ENCODE measurements at places on chromosomes 3 and 15.

- DNase-seq, result no peak
Observed at GRCh38 chr15:58475573-58476524, 44.1 kb downstream of the LIPC start.

GRCh38 chr3:142844339-142844977, 44.4 kb downstream of the PCOLCE2 start:
- no peak for DNase-seq

- no peak for DNase-seq
Observed at GRCh38 chr15:98413933-98414546, 234.3 kb upstream of the IGF1R start.

- DNase-seq, result no peak
Observed at GRCh38 chr3:63192248-63192647, 85.9 kb upstream of the SYNPR start.

GRCh38 chr3:120440001-120440703, 10.6 kb downstream of the FSTL1 start:
- no peak for DNase-seq

DNA sequence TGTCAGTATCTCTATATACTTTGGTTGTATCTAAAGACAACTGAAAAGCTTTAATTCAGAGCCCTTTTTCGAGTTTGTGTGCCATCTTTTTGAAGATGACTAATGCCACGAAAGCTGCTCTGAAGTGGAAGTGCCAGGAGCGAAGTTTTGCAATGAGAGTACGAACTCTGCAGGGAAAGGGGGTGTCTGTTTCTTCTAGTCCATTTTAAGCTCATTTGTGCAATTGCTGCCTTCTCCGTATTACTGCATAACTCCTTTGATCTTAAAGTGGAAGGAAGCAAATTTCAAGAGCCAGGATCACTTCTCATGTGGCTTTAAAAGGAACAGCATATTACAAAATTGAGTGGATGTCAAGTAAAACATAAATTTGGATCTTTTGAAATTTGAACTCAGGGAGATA, 245.3 kb downstream of the FEZF2 start:
- no peak for DNase-seq

- DNase-seq, result no peak
Observed at GRCh38 chr15:63826528-63826927, 7.2 kb downstream of the HERC1 start.

DNA sequence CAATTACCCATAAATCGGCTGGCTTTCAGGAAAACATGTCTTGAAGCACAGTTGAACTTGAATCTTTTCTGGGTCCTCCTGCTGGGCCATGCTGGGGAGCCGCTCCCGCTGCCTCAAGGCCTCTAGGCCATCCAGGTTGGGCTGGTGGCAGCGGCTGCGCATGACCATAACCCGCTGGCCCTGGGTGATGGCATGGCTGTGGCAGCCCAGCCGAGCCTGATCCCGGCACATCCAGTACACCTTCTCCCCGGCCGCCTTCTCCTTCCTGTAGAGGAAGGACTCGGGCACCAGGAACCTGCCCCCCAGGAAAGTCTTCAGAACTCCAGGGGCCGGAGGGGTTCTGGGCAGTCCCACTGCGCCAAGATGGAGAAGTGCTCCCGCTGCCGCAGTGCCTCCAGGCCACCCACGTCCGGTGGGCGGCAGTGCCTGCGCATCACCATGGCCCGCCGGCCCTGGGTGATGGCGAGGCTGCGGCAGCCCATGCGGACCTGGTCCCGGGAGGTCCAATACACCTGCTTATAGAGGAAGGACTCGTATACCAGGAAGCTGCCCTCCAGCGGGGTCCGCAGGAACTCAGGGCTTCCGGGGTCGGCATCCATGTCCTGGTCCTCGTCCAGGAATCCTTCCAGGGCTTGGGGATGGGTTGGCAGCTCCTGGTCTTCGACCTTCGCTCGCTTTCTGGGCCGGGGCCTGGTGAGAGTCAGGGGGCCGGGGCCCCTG, 84.3 kb upstream of the FXR1 start:
- DNase-seq, result peak; percentile 69

DNA sequence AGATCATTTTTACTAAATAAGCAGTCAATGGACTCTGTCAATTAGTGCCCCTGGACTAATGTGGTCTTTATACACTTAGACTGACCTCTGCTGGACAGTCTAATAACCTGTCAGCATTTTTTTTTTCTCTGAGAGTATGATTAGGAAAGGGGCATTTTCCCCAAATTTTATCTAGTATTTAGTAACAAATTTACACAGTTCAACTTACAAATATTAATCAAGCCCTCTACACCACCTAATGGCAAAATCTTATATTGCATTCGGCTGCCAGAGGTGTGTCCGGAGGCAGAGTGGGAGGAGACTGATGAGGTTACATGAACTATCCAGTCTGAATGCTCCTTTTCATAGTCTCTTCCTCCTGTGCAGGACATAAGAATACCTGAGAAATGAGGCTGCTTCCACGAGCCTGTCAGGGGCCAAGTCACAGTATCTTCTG, 36.0 kb upstream of the COLQ start:
- no peak for DNase-seq

GRCh38 chr3:43223670-43224364, 62.5 kb upstream of the SNRK start:
- DNase-seq, result no peak

GRCh38 chr3:112092496-112093179, 6.4 kb downstream of the C3orf52 start:
- DNase-seq, result no peak

GRCh38 chr3:142946861-142947260, 16.6 kb downstream of the PAQR9 start:
- DNase-seq, result no peak

DNA sequence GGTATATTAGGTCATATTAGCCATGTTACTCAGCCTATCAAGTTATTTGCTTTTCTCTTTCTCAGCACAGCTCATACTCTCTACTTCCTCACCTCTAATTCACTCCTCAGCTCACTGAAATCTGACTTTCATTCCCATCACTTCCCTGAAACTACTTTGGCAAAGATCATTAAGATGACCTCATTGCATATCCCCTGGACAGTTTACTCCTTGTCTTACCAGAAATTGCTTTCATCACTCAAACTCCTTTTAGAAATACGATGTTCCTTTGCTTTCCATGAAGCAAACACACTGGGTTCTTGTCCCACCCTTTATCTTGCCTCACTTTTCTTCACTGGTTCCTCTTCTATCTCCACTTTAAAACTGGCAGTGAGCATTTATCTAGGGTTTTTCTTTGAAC, 354.4 kb downstream of the TUSC7 start:
- no peak for DNase-seq

GRCh38 chr15:32824777-32825176, 107.0 kb downstream of the GREM1 start:
- no peak for DNase-seq

DNA sequence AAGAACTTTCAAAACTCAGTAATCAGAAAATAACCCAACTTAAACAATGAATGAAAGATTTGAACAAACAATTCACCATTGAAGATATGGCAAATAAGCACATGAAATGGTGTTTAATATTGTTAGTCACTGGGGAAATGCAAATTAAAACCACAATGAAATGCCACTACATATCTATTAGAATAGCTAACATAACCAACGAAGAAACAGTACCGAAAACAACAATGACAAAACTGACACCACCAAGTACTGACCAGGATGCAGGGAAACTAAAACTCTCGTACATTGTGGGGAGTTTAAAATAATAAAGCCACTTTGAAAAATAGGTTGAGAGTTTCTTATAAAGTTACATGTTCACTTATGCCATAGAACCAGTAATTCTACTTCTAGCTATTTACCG, 69.1 kb downstream of the KBTBD8 start:
- DNase-seq, result no peak

- peak; percentile 47 for DNase-seq
Observed at GRCh38 chr3:107430214-107430995, 53.2 kb downstream of the CCDC54 start.

DNA sequence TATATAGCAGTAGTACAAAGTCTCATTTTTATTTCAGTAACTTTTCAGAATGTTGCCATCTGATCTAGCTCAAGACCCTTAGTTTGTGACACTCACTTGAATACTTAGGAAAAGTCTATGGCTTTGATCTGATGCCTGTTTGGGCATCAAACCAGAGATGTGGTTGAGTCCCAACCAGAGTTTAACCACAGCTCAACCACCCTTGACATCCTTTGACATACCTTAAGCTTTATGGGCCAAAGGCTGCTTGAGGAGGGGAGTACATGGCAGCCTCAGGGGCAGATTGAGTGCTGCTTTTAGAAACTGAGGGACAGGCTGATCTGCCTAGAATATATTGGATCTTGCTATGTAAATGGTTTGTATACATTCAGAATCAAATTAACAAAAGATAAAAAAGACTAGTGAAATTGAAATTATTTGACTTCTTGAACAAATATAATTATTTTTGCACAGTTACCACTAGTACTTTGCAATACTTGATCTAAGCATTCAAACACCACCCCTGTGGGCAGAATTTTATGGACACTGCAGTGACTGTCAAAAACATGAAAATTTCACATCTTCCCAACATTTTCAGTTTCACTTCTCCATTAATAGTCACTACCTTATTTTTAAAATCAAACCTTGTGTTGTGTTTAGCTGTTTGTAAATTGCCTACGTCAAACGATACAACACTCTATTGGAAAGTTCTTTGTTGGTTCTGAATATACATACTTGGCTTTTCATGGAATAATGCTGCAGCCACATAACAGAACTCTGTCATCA, 199.8 kb downstream of the UBE2E2 start:
- no peak for DNase-seq

DNA sequence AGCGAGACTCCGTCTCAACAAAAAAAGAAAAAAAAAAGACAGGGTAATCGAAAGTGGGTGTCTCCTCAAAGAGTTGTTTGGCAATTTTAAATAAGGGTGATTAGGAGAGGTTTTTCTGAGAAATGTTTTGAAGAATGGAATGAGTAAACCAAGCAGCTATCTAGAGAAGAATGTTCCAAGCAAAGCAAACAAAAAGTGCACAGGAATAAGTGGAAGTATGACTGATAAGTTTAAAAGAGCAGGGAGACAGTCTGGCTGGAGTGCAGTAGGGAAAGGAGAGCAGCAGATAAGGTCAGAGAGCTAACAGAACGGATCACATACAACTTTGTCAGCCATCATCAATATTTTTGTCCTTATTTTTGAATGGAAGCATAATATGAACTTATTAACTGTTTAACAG, 853.5 kb downstream of the TUSC7 start:
- DNase-seq, result no peak

GRCh38 chr15:81514725-81515124, 140.7 kb upstream of the TMC3 start:
- DNase-seq, result no peak

DNA sequence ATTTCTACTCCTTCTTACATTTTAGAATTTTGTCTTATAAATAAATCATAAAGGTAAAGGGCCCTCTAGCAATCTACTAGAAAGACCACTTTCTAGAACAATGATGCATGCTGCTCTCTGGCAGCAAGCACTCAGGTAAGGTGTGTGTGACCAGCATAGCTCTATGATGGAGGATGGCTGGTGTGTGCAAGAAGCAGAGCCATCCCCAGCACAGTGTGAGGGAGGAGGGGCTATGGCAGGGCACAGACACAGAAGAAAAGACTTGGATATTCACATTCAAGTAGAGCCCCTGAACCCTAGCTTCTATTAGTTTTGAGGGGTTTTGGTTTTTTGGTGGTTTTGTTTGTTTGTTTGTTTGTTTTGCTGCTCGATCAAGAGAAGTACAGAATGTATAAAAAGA, 277.1 kb upstream of the CCDC54 start:
- DNase-seq, result no peak

DNA sequence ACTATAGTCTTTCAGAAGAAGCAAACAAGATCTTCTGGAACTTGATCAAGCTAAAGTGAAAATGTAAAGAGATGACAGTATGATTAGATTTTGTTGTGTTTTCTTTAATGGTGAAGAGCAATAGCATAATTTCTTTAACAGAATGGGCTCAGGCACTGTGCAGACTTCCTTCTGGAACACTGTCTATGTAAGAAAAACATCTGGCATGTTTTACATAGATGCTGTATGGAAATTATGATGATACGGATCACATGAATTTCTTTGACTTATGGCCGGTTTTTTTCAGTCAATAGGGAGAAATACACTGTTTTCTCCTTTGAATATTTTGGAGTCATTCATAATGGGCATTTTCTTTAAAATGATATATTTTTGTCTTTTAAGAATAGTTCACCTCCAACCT, 42.6 kb downstream of the PHLDB2 start:
- DNase-seq, result no peak

GRCh38 chr3:120742849-120743365, 363 bp downstream of the GTF2E1 start:
- DNase-seq, result peak; percentile 79

- no peak for DNase-seq
Observed at GRCh38 chr3:169914321-169914720, 2.9 kb downstream of the SAMD7 start.

DNA sequence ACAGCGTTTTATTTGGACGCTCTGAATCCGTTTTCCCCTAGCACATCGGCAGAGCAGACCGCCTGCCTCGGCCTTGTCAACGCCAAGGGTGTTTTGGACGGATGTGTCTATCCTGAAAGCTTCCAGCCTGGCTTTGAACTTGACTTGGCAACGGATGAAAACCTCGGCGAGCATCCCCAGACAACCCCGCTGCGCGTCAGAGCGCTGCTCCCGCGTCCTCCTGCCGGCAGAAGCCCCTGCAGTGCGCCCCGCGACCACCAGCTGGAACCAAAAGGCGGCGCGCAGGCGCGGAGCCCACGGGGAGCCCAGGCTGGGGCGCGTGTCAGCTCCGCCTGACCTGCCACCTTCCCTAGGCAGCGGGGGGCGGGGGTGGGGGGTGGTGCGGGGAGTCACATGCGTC, 26.2 kb upstream of the ARL8B start:
- no peak for DNase-seq

DNA sequence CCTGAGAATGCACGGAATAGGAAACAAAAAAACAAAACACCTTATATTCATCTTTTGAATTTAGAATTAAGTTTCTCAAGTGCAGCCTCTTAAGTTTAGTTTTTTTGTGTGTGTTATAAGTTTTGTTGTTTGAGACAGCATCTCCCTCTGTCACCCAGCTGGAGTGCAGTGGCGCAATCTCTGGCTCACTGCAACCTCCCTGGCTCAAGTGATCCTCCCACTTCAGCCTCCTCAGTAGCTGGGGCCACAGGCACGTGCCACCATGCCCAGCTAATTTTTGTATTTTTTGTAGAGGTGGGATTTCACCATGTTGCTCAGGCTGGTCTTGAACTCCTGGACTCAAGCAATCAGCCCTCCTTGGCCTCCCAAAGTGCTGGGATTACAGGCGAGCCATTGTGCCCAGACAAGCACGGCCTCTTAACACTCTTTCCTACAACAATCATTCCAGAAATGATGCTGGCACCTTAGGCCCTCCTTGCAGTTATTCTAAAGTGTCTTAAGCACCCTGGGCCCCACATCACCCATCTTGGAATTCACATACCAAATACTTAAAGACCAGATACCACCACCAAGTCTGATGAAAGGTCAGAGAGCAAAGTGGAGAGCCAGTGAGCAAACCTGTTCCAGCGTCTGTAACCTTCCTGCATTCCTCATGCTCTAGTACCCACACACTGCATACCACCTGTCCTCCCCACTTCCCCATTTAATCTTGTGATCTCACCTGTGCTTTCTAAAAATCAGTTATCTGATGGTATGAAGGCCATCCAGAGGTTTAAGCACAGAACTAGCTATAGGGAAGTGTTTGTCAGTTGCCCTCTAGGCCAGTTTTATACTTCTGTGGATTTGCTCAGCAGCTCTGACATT, 6.9 kb upstream of the SPG11 start:
- no peak for DNase-seq
